MG63 (cell line): ENCODE measurements at places on chromosomes 1 and 21. TPM values are rescaled to one million over a fixed set of nuclear protein-coding genes. Genes with fewer than 3 reads are reported as not detected.

The TMIGD3 gene
- total RNA-seq, result not detected in 2 replicates

DNA sequence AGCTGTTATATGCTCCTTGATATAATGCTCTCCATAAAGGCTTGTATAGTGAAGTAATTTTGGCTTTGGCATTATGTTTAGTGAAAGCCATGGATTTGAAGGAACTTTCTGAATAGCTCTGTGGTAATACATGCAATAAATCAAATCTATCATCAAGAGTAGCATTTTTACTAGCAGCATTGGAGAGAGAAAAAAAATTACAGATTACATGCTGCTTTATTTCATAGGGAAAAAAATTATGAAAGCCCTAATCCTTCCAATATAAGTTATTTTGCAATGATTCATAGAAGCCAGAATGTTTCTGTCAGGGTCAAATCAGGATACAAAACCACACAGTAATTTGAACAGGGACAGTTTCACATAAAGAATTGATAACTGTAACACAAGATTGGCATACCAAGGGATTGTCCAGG is 250.0 kb downstream of the SPATA17 start:
- DNase-seq, result no peak

- DNase-seq, result no peak
Measured at GRCh38 chr21:8989261-8989711, 1532.1 kb upstream of the TPTE start.

DNA sequence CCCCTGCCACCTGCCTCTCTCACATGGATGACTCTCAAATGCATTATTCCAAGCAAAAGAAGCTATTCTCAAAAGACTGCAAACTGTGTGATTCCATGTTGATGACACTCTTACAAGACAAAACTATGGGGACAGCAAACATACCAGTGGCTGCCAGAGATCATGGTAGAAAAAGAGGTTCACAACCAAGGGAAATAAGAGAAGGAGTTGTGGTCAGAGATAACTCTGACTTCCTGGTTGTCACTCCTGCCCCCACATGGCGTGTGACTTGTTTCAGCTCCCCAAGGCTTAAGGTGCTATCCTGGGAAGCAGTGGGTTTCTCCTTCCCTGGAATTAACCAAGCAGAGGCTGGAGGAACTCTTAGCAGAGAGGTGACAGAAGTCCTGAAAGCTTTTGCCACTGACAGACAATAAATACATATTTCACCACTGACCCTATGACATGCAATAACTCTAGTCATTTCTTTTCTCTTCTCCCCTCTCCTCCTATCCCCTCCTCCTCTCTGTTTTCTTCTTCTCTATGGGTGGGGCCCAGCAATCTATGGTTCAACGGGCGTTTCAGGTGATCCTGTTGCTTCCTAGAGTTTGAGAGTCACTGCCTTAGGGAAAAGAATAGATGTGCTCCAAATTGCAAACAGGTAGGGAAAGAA is 185.1 kb downstream of the FCRL5 start:
- no peak for DNase-seq

GRCh38 chr21:24050231-24050630 is 1557.0 kb downstream of the MRPL39 start:
- DNase-seq, result no peak

DNA sequence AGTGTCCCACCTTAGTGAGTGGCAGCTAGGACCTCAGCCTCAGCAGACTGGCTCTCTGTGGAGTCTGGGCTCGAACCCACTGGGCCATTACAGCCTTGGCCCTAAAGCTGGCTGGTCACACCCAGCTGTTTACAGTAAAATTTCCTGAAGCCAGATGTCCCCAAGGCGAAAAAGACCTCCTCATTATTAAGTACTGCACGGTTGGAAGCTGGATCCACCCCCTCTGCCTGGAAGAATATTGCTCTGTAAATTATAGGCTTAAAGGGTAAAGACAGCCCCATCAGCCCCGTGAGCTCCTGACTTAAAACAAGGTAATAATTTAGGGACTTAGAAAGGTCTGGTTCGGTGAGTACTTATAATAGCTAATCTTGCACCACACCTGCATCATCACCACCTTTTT is 30.3 kb upstream of the TMEM51 start:
- DNase-seq, result no peak

DNA sequence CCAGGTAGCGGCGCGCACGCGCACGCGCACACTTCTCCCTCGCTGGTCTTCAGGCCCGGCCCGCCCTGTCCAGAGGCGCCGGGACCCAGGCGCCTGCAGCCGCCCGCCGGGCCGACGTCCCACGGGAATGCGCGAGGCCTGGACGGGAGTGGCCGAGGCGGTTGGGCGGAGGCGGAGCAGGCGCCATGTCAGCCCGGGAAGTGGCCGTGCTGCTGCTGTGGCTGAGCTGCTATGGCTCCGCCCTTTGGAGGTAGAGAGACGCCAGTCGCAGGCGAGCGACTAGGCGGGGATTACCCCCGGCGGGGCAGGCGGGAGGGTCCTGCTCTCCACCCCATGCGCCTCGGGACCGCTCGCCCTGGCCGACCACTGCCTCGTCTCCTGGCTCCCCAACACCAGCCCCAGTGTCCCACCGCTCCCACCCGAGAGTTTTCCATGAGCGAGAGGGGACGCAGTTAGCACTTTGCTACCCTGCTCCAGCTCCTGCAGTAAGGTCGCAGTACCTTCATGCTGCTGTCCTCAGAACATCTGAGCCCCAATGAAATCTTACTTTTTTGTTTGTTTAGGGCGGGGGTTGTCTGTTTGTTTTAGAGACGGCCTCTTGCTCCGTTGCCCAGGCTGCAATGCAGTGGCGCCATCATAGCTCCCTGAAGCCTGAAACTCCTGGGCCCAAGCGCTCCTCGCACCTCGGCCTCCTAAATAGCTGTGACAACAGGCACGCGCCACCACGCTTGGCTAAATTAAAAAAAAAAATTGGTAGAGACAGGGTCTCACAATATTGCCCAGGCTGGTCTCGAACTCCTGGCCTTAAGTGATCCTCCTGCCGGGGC is at the start of gene CATSPERE:
TSS of gene CATSPERE (plus strand) at position 29 of the 827 bp plus-strand sequence. CDS start at position 186, 157 bp downstream.
- DNase-seq, result peak; percentile 80

- no peak for DNase-seq
Measured at GRCh38 chr1:67630438-67631045, 54.5 kb upstream of the GADD45A start.
